ENCODE measurements at places on chromosomes 1 and 21. TPM values are rescaled to one million over a fixed set of nuclear protein-coding genes. Genes with fewer than 3 reads are reported as not detected.
A peak's percentile ranks its signal among the peaks of the same experiment; 100 is the strongest.

GRCh38 chr1:116226017-116226416 lies 114.8 kb downstream of the MAB21L3 start:
- DNase-seq: no peak
- no peaks in the 10 kb centered on the region for H3K36me3 ChIP-seq
- H3K4me3 ChIP-seq: no peak overlapping the region
- no peak overlapping the region for H3K27ac ChIP-seq
- no peaks in the 10 kb centered on the region for H3K27me3 ChIP-seq
- H3K4me1 ChIP-seq: peaks cover 6% of the 10 kb centered on the region

GRCh38 chr21:41065539-41065938 lies 102.4 kb upstream of the BACE2 start:
- H3K4me3 ChIP-seq: no peak overlapping the region
- H3K27me3 ChIP-seq: peaks cover 38% of the 10 kb centered on the region
- H3K4me1 ChIP-seq: peaks cover 11% of the 10 kb centered on the region
- no peak overlapping the region for H3K27ac ChIP-seq

Gene SPRR2B
- total RNA-seq: not detected

Gene TMEM201
- 14.0 TPM for total RNA-seq

Gene C1orf185
- total RNA-seq: not detected

DNA sequence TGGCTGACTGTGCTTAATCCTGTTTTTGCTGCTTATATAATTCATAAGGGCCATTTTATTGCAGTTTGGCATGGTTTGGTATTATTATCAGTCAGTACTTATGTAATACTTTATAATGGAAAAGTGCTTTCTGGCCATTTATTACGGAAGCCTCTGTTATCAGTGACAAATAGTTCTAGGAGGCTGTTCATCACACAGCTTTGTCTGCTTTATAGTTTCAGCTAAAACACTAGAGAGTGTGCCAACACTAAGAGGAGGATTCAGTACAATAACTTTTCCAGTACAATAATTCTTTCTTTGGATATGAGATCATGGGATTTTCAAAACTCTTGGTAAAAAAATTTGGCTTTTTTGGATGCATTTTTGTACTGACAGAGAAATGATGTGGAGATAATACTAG lies 102.9 kb upstream of the PTGFR start:
- no peak overlapping the region for H3K27ac ChIP-seq
- H3K36me3 ChIP-seq: no peaks in the 10 kb centered on the region
- H3K27me3 ChIP-seq: no peaks in the 10 kb centered on the region
- no peak for DNase-seq
- H3K4me1 ChIP-seq: no peaks in the 10 kb centered on the region
- no peak overlapping the region for H3K4me3 ChIP-seq

Gene LIPI
- not detected for total RNA-seq

Gene S1PR1
- total RNA-seq: 157 TPM

GRCh38 chr1:90092441-90092840 lies 97.5 kb downstream of the ZNF326 start:
- no peak for DNase-seq
- no peak overlapping the region for H3K27ac ChIP-seq
- H3K27me3 ChIP-seq: peaks cover 18% of the 10 kb centered on the region
- no peaks in the 10 kb centered on the region for H3K36me3 ChIP-seq
- no peaks in the 10 kb centered on the region for H3K4me1 ChIP-seq

Gene RNU1-4
- 1,278 TPM for total RNA-seq

- peaks cover 57% of the 10 kb centered on the region for H3K27me3 ChIP-seq
- peaks cover 24% of the 10 kb centered on the region for H3K4me1 ChIP-seq
- peaks cover 3% of the 10 kb centered on the region for H3K36me3 ChIP-seq
- no peak for DNase-seq
Measured at GRCh38 chr1:201539561-201540431, 869 bp downstream of the NAV1 start.

DNA sequence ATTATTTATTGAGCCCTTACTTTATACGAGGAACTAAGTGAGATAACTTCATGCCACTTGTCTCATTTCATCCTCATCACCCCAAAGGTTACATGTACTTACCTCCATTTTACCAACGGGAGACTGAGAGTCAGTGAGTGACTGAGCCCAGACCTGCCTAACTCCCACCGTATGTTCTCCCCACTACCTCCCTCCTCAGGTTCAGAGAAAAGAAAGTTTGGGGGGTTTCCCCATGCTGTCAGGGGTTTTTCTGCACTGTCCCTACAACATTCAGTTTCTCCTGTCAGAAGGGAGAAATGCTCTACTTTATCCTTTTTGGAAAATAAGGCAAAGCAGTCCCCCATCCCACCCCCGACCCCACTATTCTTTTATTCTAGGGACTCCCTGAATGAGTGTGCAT lies 32.9 kb downstream of the FAM78B start:
- H3K4me3 ChIP-seq: no peak overlapping the region
- peaks cover 14% of the 10 kb centered on the region for H3K27me3 ChIP-seq
- no peaks in the 10 kb centered on the region for H3K36me3 ChIP-seq

Gene LCE6A
- total RNA-seq: not detected

DNA sequence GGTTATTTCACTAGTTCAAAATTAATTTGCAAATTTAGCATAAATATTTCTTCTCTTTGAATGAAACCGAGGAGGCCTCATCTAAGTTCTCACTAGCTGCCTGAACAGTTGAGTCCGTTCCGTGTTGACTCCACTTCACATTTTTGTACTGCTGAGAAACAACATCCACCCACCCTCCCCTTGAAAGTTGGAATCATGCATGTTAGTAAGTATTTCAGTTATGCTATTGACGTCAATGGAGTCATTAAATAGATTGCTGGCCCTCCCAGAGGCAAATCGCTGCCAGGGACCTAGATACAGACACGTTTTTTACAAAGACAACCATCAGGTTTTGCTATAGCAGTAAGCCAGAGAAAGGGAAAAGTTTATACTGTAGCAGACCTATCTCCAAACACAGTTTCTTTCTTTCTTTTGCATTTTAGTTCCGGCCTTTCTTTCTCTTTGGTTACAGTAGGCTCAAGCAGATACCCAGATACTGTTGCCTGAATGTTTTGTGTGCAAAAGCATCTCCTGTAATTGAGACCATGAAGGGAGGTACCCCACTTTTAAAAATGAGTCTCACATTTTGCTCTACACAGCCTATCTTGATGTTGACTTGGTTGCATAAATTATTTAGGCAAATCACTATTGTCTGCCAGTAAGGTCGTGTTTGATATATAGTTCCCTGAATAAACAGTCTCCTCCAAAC lies 262.6 kb upstream of the SGIP1 start:
- no peaks in the 10 kb centered on the region for H3K27me3 ChIP-seq
- H3K27ac ChIP-seq: peak overlapping the region; percentile 21
- H3K36me3 ChIP-seq: peaks cover 3% of the 10 kb centered on the region

Gene IRF2BP2
- 238 TPM for total RNA-seq

DNA sequence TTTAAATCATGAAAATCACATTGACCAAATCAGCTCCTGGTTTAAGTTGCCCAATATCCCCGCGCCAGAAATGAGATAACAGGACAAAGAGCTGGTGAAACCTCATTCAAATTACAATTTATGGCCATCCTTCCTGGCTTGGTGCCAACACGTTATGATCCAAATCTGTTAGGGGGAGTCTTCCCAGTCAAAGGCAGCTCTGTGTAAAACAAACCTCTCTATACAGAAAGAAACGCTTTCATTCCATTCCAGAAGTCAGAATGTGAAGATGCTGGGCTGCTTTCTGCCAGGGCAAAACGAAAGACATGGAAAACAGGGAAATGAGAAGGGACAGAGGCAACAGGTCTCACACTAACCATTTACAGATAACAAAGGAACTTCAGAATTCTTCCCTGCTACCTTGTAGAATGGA lies 53.5 kb upstream of the TIAM1 start:
- no peaks in the 10 kb centered on the region for H3K36me3 ChIP-seq
- no peak for DNase-seq
- no peaks in the 10 kb centered on the region for H3K27me3 ChIP-seq
- H3K27ac ChIP-seq: peak overlapping the region; percentile 90

- H3K4me3 ChIP-seq: no peak overlapping the region
- no peak overlapping the region for H3K27ac ChIP-seq
- H3K36me3 ChIP-seq: peaks cover 1% of the 10 kb centered on the region
- peaks cover 2% of the 10 kb centered on the region for H3K4me1 ChIP-seq
- DNase-seq: no peak
Measured at GRCh38 chr1:233909195-233909594, 4.7 kb downstream of the SLC35F3 start.

DNA sequence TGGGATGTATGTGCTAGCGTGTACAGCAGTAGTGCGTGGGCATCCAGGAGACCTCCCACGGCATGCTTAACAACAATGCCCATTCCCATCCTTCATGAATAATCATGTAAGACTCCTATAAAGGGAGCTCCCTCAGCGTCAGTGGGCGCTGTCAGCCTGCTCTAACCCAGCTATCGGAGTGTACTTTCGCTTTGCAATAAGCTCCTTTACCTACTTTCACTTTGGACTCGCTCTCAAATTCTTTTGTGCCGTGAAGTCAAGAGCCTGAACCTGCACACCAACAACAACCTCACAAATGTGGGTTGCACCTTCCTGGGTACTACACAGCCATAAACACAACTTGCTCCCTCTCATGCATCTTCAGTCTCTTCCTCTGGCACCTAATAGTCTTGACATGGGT lies 114.8 kb upstream of the PAXBP1 start:
- H3K27me3 ChIP-seq: peaks cover 7% of the 10 kb centered on the region
- no peaks in the 10 kb centered on the region for H3K36me3 ChIP-seq
- peaks cover 19% of the 10 kb centered on the region for H3K4me1 ChIP-seq
- peak overlapping the region; percentile 67 for H3K4me3 ChIP-seq
- H3K27ac ChIP-seq: no peak overlapping the region

Gene OR14K1
- not detected for total RNA-seq

GRCh38 chr1:34900775-34901502 lies 28.5 kb downstream of the DLGAP3 start:
- no peak overlapping the region for H3K27ac ChIP-seq
- no peaks in the 10 kb centered on the region for H3K36me3 ChIP-seq
- no peaks in the 10 kb centered on the region for H3K4me1 ChIP-seq
- H3K4me3 ChIP-seq: no peak overlapping the region
- peaks cover 30% of the 10 kb centered on the region for H3K27me3 ChIP-seq
